ENCODE measurements at places on chromosomes 16 and 17. TPM values are rescaled to one million over a fixed set of nuclear protein-coding genes. Genes with fewer than 3 reads are reported as not detected.
A peak's percentile ranks its signal among the peaks of the same experiment; 100 is the strongest.

GRCh38 chr17:9105068-9105868 lies 84.0 kb downstream of the NTN1 start:
- no peak for DNase-seq
- no peaks in the 10 kb centered on the region for H3K4me1 ChIP-seq
- no peaks in the 10 kb centered on the region for H3K36me3 ChIP-seq
- H3K27ac ChIP-seq = no peak overlapping the region
- H3K27me3 ChIP-seq = no peaks in the 10 kb centered on the region
- H3K4me3 ChIP-seq = no peak overlapping the region

DNA sequence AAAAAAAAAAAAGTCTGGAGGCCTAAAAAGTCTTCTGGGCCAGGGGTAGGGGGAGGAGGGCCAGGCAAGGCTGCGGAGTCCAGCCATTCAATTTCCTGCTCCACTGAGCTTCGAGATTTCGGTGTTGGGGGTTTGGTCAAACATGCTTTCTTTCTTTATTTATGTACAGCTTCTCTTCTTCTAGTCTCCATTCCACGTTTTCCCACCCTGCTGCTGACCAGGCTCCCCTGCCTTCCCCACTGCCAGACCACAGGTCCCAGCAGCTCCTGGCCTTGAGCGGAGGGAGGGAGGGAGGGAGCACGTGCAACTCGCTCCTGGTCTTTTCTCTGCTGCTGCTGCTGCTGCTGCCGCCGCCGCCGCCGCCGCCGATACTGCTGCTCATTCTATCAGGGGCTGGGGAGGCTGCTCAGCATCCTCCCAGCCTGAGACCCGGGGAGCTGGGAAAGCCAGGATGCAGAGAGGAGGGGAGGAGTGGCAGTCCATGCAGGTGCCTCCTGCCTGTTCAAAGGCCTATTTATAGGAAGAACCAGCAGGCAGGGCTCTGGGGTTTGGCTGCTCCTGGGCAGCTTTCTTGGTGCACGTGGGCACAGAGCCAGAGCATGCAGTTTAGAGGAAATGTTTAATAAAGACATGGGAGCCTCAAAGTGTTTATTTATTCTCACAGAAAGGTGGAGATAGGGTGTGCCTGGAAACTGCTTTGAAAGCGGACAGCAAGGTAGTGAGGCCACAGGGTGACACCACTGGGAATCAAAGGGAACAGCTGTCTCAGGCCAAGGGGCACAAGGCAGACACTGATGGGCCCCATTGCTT lies 23.4 kb upstream of the ZFHX3 start:
- peak overlapping the region; percentile 88 for H3K27ac ChIP-seq
- DNase-seq = peak; percentile 72
- H3K4me3 ChIP-seq = no peak overlapping the region
- H3K27me3 ChIP-seq = peaks cover 15% of the 10 kb centered on the region
- H3K4me1 ChIP-seq = peaks cover 31% of the 10 kb centered on the region
- no peaks in the 10 kb centered on the region for H3K36me3 ChIP-seq

DNA sequence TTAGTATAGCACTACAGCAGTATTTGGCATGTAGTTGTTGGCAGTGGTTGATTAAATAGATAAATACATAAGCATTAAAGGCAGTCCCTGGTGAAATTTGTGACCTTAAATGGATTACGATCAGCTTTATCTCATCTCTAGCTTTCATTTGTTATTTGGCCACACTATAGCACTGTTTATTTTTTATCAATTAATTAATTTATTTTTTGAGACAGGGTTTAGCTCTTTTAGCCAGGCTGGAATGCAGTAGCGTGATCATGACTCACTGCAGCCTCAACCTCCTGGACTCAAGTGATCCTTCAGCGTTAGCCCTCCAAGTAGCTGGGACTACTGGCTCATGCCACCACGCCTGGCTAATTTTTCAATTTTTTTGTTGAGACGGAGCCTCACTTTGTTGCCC lies 18.7 kb upstream of the ARHGAP17 start:
- no peak for DNase-seq
- no peaks in the 10 kb centered on the region for H3K36me3 ChIP-seq

- no peak overlapping the region for H3K27ac ChIP-seq
- H3K36me3 ChIP-seq = no peaks in the 10 kb centered on the region
- H3K4me1 ChIP-seq = peaks cover 17% of the 10 kb centered on the region
Measured at GRCh38 chr17:31510308-31511194, 119.1 kb downstream of the RAB11FIP4 start.

Gene BICDL2
- 12.8 TPM for polyA plus RNA-seq

DNA sequence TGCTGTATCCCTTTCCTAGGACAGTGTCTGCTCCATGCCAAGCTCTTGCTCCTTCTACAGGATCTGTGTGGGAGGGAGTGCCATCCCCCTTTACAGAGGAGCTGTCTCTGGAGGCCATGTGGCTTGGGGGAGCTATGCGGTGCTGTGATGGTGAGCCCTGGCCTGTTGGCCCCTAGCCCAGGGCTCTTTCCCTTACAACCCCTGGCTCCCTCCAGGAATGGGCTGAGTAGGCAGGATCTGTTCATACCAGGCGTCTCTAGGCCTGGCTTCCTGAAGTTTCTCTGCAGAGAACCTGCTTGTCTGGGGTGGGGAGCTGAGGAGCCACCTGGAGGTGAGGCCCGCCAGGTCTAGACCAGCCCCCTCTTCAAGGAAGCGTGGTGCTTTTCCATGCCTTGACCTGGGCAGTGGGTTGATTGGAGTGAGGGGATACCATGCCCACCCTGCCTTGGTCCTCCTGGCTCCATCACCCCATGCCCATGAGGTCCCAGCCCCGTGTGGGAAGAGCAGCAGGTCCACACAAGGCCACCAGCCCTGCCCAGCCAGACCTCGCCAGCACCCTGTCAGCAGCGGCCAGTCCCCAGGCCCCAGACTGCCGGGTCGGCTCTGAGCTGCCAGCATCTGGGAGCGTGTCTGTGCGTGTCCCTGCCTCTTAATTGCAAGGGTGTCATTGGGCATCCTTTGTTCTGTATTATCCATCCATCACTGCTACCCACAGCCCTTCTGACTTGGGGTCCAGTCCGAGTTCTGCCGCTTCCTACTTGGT lies 14.7 kb downstream of the LLGL2 start:
- no peaks in the 10 kb centered on the region for H3K27me3 ChIP-seq
- H3K4me3 ChIP-seq = no peak overlapping the region
- peaks cover 62% of the 10 kb centered on the region for H3K4me1 ChIP-seq
- no peaks in the 10 kb centered on the region for H3K36me3 ChIP-seq

Gene KRTAP4-9
- polyA plus RNA-seq = not detected

GRCh38 chr17:9895923-9896322 lies 9.1 kb downstream of the RCVRN start:
- no peaks in the 10 kb centered on the region for H3K36me3 ChIP-seq
- peaks cover 4% of the 10 kb centered on the region for H3K4me1 ChIP-seq
- H3K27ac ChIP-seq = no peak overlapping the region
- DNase-seq = no peak
- no peak overlapping the region for H3K4me3 ChIP-seq

Gene PRKCB
- 0.74 TPM for polyA plus RNA-seq

DNA sequence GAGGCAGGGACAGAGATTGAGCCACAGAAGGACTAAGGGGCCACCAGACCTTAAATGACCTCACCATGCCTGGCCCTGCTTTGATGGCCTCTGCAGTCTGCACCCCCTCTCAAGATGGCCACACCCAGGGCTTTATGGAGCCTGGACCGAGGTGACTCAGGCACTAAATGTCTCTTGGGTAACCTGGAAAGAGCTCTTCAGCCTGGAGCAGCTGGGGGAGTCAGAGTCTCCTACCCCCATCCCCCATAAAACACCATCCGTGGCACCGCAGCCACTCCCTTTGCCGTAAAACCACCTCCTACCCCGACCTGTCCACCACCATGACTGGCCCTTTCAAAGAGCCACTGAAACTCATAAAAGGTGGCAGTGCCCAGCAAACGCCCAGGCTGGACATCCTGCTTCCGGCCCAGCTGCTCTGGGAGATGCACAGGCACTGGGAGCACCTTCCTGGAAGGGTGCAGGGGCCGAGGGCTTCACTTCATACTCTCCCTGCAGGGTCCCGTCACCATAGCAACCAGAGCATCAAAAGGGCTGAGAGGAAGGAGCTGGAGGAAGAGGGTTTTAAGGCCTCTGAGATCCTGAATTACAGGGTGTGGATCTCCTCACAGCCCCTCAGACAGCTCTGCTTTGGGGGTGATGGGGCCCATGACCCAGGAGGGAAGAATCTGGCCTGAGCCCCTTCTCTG lies 22.3 kb downstream of the FOXN1 start:
- H3K27me3 ChIP-seq = no peaks in the 10 kb centered on the region
- H3K4me1 ChIP-seq = peaks cover 20% of the 10 kb centered on the region
- no peaks in the 10 kb centered on the region for H3K36me3 ChIP-seq
- DNase-seq = peak; percentile 65

Gene MYH2
- polyA plus RNA-seq = not detected

Gene CCL22
- not detected for polyA plus RNA-seq

Gene HSPB9
- 0.46 TPM for polyA plus RNA-seq

DNA sequence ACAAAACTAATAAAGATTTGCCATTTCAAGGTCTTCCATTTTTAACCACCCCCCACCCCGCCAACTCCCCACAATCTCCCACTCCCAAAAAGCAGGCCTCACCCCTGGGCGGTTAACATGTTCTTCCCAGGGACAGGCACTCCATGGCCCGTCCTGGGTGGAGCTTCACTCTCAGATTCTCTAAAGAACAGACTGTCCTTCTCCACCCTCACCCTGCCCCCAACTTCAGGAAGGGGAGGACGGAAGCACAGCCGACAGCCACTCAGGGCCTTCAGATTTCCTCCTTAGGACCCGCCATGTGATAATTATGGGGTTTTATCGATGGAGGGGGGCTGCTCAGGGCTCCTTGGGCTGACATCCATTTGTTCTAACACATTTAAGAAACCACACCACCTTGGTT lies 61.9 kb downstream of the ZFHX3 start:
- peak overlapping the region; percentile 72 for H3K27ac ChIP-seq
- H3K27me3 ChIP-seq = no peaks in the 10 kb centered on the region
- no peak for DNase-seq
- H3K4me1 ChIP-seq = peaks cover 38% of the 10 kb centered on the region
- no peaks in the 10 kb centered on the region for H3K36me3 ChIP-seq

- H3K4me1 ChIP-seq = no peaks in the 10 kb centered on the region
- no peaks in the 10 kb centered on the region for H3K36me3 ChIP-seq
- peak overlapping the region; percentile 26 for H3K27ac ChIP-seq
- peak; percentile 40 for DNase-seq
- H3K27me3 ChIP-seq = no peaks in the 10 kb centered on the region
Measured at GRCh38 chr17:2883544-2884213, 87.4 kb downstream of the RAP1GAP2 start.

DNA sequence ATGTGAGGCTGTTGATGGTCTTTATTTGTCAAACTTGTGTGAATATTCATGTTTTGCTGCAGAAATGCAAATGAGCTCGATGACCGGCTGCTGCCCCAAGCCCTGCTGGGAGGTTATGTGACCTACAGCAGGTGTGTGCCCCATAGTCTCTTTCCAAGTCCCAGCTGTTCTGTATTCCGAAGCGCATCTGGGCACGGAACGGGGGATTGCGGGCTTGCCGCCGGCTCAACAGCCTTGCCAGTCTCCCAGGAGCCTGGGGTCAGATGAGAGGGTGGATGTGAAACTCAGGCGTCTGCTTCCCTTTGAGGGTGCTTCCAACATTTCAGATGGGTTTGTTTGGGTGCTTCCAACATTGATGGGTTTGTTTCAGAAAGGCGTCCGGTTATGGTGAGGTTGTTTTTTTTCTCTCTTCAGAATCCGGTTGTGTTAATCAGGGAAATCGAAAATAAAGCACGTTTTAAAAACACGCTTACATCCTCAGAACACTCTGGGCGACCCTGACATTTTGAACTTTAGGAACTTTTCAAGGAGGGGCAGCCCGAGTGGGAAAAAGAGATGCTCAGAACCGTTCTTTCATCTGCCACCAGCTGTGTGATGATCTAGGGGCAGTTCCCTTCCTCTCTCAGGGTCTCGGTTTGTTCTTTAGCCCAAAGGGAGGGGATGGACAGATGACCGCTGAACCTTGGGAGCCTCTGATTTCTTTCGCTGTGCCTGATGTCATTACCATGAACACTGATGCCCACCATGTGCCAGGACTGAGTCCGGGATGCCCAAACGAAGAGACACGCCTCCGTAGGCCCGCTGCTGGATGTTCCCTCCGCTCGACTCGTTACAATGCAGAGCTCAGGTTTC lies 47.8 kb upstream of the AMZ2 start:
- DNase-seq = no peak
- peaks cover 67% of the 10 kb centered on the region for H3K27me3 ChIP-seq
- H3K4me1 ChIP-seq = peaks cover 35% of the 10 kb centered on the region
- no peaks in the 10 kb centered on the region for H3K36me3 ChIP-seq
- no peak overlapping the region for H3K27ac ChIP-seq

- no peaks in the 10 kb centered on the region for H3K36me3 ChIP-seq
- H3K27ac ChIP-seq = no peak overlapping the region
- H3K27me3 ChIP-seq = no peaks in the 10 kb centered on the region
- peaks cover 17% of the 10 kb centered on the region for H3K4me1 ChIP-seq
Measured at GRCh38 chr16:84356591-84357116, 11.7 kb upstream of the ATP2C2 start.

- H3K27me3 ChIP-seq = no peaks in the 10 kb centered on the region
- peaks cover 40% of the 10 kb centered on the region for H3K4me1 ChIP-seq
- peak; percentile 69 for DNase-seq
Measured at GRCh38 chr17:39634384-39634871, 2.5 kb upstream of the STARD3 start.

DNA sequence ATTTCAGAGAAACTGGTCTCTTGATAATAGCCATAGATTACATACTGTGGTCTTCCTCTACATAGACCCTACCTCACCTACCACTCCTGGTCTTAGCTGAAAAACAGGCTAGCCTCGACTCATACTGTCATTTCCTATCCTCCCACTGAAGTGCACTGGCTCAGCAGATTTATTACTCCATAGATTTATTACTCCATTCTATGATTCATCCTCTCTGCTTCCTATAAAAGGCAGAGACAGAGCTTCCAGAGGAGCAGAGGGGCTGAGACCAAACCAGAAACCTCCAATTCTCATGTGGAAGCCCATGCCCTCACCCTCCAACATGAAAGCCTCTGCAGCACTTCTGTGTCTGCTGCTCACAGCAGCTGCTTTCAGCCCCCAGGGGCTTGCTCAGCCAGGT lies at the start of gene CCL7:
TSS of gene CCL7 (plus strand) at position 253 of the 400 bp plus-strand sequence. CDS start at position 323, 70 bp downstream.
- no peaks in the 10 kb centered on the region for H3K27me3 ChIP-seq
- H3K4me3 ChIP-seq = no peak within 1 kb of the TSS
- no peaks in the 10 kb centered on the region for H3K4me1 ChIP-seq
- no peak for DNase-seq
- H3K36me3 ChIP-seq = no peaks in the 10 kb centered on the region

Gene ODAD4
- 0.76 TPM for polyA plus RNA-seq

DNA sequence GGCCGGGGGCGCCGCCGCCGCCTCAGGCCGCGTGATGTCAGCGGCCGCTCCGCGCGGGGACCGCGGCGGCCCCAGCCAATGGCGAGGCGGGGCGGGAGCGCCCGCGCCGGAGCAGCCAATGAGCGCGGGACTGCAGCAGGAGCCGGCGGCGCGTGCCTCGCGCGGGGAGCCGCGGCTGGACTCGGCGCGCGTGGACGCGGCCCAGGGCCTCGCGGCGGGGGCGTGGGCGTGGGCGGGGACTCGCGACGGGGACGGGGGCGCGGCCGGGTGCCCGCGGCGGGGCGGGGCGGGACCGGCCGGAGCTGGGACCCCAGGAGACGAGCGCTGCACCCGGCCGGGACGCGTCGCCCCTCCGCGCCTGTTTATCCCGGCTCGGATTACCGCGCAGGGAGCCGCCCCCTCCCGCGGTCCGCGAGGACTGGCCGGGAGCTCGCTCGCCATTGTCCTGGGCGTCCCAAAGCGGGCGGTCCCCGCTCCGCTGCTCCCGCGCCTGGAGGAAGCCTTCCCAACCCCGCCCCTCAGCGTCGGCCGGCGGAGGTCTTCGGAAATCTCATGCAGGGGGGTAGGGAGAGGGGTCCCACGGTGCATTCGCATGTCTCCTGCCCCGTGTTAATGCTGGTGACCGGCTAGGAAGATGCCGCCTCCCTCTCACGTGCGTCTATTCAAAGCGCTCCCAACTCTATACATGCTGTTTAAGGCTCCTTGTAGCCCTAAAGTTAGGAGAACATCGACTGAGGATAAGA lies at the start of gene RNF157:
TSS of gene RNF157 (minus strand) at position 33 of the 743 bp plus-strand sequence. CDS start 253 bp downstream, outside the sequence.
- peaks cover 8% of the 10 kb centered on the region for H3K27me3 ChIP-seq
- peak; percentile 84 for DNase-seq
- peak within 1 kb of the TSS; percentile 78 for H3K27ac ChIP-seq
- H3K36me3 ChIP-seq = no peaks in the 10 kb centered on the region
- peak within 1 kb of the TSS; percentile 72 for H3K4me3 ChIP-seq

Gene MT4
- polyA plus RNA-seq = not detected
